Foreskin melanocyte (primary cell): ENCODE measurements at places on chromosomes 5 and 9.

GRCh38 chr5:7759257-7759871, 91.6 kb downstream of the CFAP90 start:
- DNase-seq = no peak

DNA sequence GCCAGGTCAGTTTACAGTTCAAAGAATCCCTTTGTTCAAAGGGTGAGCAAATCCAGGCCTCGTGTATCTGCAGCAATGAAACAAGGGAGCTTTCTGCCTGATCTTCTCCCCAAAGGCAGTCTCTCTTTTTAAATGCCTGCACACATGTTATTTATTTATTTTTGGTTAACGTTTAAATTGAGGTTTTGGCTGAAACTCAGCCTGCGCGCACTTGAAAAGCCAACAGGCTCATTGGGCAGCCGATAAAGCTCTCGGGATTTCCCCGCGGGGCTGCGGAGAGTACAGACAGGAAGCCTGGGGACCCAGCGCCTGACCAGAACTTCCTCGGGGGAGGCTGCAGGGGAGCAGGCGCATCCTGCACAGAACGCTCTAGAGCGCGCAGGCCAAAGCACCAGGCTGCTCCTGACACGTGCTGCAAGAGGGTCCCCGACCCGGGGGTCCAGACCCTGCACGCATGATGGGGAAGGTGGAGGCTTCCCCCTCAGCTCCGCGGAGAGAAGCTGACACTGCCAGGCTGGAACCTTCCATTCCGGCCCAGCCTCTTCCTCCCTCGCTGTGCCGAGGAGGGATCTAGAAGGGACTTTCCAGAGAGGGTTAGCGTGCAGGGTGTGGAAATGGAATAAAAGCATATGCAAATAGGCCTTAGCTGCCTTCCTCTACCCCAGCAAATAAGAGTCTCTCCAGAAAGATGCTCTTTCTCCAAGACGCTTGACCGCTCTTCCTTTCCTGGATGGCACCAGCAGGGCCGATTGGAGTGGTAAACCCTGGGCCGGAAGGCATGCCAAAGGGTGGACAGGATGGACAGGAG, 46.1 kb downstream of the PTTG1 start:
- peak; percentile 99 for DNase-seq

DNA sequence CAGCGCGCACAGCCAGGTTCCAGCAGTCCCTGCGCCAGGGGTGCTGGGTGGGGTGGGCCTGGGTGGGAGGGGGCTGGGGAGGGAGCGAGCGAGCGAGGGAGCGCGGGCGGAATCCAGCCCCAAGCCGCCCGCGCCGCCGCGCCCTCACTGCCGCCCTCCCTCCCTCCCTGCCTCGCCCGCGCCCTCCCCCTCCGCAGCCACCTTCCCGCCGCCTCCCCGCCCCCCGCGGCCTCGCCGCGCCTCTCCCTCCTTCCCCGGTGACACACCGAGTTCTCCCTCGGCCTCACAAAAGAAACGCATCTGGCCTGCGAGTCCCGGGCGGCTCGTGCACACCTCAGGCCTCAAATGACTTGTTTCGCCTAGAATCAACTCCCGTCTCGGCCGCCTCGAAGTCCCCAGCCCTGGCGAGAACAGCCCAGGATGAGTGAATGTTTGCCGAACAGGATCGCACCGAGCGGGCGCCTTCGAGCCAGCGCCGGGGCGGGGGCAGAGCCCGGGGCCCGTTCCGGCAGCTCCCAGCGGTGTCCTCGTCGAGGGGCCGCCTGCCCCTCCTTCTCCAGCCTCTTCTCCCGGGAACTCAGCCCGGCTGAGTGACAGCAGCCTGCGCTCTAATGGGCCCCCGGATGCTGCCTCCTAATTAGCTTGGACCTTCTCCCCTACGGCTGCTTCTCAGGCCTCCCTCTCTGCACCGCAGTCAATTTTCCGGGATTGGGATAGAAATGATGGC, 371 bp upstream of the PITX1 start:
- no peak for DNase-seq

DNA sequence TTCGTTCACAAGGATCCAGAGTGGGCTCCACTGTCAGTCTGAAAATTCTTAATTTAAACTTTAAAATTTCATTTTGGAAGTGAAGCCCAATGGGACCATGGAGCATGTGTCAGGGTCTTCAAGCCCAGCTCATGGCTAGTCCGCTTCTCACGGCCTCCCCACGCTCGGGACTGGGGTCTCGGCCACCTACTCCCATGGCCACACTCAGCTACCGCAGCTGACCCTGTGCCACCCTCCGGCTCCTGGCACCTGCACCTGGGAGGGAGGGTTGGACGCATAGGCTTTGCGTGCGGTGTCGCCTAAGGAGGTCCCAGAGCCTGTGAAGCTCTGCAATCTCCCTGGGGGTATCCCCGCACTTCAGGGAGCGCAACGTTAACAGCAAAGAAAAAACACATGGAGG, 175.7 kb upstream of the PRLR start:
- DNase-seq = no peak

- DNase-seq = no peak
Measured at GRCh38 chr9:132982458-132982857, 4.0 kb downstream of the GFI1B start.

DNA sequence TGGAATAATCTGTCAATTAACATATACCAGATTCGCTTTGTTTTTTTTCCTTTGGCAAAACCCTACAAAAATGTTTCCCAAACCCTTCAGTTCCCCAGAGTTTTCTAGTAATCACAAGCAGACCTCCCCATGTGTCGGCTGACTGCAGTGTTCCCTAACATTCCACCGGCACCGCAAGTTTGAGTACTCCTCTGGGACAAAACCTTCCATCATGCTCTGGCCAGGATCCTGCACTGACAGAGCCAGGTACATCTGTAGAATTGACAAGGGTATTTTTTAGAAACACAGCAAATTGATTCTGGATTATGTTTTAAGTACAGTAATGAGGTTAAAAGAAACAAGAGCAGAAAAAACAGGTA, 174.7 kb downstream of the GAS1 start:
- no peak for DNase-seq

GRCh38 chr9:124283228-124283814, 25.6 kb downstream of the NEK6 start:
- DNase-seq = no peak

DNA sequence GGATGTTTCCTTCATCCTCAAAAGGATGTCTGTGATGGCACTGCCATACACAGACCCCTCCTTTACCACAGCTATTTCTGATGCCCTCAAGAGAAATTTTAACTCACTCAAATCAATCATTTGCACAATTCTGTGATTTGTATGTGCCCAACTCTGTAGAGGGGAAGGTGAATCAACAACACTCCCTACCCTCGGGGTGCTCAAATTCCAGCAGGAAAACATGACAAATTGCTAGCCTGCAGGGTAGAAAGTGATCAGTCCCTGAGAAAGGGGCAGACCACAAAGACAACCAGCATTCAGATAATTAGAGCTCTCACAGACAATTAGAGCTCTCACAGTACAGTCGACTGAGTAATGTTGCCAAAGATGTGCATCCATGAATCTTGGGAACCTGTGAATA, 45.3 kb upstream of the FOXE1 start:
- DNase-seq = no peak

DNA sequence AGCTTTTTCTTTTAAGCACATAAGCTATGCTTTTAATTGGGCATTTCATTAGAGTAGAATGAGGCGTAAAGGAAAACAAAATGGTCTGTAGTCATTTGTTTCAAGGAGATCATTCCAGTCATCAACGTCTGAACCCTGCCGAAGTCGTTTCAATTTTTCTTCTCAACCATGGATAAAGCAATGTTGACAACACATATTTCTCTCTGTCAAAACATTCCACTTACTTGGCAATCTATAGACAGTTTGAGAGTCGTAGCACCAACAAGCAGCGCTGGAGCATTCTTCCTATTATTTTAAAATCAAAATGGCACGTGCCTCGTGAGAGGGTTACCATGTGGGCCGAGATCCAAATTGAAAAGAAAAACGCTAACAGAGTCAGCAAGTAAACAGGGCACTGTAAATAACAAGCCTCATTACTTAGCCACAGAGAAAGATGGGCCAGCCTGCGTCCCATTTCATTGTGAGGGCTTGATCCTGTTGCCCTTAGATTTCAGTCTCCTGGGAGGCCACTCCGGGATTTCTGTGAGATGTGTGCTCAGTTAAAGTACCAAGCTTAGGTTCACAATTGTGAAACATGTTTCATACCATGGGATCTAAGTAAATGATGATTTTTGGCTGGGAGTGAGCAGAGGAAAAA, 422.9 kb downstream of the DTWD2 start:
- DNase-seq = no peak

- no peak for DNase-seq
Measured at GRCh38 chr9:90064971-90065370, 460.2 kb downstream of the GADD45G start.

DNA sequence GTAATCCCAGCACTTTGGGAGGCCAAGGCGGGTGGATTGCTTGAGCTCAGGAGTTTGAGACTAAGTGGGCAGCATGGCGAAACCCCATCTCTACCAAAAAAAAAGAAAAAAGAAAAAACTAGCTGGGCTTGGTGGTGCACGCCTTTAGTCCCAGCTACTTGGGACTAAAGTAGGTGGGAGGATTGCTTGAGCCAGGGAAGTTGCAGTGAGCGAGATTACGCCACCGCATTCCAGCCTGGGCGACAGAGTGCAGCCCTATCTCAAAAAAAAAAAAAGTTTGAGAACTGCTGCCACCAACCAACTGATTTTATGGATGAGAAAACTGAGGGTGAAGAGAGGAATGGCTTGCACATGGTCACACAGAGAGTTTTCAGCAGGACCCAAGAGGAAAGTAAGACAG, 175.1 kb downstream of the DOCK8 start:
- DNase-seq = no peak

GRCh38 chr5:149147676-149148075, 6.4 kb downstream of the ABLIM3 start:
- no peak for DNase-seq

DNA sequence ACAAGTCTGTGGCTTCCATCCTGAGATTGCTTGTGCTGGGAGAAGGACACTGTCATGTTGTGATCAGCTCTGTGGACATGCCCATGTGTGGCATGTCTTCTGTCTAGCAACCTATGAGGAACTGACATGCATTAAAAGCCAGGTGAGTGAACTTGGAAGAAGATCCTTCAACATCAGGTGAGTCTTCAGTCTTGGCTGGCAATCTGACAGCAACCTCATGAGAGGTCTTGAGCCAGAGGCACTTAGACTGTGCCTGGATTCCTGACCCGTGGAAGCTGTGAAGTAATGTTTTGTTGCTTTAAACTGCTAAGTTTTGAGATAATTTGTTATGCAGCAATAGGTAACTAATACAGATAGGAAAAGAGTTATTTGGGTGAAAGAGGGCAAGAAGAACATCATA, 6.8 kb upstream of the TCERG1 start:
- DNase-seq = no peak

DNA sequence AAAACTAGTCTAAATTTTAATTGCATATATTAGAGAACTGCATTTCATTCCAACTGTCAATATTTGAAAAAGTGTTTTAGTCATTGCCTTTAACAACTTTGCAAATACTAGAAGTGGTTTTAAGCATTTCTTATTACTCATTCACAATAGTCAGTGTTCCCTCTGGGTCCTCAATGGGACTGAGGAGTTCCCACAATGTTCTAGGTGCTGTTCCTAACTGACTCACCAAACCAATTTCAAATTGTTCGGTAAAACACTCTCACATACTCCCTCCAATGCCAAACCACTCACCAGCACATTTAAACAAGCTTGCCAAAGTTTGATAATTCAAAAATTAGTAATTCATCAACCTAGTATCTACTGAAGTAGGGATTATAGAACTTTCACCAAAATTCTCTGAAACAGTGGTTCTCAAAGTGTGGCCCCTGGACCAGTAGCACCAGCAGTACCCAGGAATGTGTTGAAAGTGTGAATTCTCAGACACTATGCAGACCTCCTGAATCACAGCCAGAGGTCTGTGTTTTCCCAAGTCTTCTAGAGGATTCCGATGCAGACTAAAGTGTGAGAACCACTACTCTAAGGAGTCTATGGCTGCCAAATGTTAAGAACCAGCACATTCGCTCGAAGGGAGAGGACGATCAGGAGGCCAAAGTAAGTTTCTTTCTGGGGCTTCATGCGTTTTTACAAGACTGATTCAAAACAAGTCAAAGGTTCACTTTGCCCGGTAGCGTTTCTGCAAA, 72.8 kb downstream of the APBA1 start:
- no peak for DNase-seq

DNA sequence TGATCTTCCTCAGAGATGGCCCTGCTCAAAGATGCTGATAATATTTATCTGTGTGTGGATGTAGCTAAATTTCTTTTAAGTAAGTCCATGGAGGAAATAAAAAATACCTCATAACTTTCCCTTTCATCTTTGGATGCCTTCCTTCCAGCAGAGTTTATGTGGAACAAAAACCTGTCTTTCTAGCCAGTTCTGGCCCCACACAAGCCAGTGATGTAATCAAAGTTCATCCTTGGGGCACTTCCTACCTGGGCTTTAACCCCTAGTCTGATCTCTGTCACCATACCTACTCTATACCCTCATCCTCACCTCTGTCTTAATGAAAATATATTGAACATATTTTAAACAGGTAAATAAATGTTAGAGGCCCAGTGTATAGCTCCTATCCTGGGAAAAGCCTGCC, 39.8 kb upstream of the RASGRF2 start:
- no peak for DNase-seq

DNA sequence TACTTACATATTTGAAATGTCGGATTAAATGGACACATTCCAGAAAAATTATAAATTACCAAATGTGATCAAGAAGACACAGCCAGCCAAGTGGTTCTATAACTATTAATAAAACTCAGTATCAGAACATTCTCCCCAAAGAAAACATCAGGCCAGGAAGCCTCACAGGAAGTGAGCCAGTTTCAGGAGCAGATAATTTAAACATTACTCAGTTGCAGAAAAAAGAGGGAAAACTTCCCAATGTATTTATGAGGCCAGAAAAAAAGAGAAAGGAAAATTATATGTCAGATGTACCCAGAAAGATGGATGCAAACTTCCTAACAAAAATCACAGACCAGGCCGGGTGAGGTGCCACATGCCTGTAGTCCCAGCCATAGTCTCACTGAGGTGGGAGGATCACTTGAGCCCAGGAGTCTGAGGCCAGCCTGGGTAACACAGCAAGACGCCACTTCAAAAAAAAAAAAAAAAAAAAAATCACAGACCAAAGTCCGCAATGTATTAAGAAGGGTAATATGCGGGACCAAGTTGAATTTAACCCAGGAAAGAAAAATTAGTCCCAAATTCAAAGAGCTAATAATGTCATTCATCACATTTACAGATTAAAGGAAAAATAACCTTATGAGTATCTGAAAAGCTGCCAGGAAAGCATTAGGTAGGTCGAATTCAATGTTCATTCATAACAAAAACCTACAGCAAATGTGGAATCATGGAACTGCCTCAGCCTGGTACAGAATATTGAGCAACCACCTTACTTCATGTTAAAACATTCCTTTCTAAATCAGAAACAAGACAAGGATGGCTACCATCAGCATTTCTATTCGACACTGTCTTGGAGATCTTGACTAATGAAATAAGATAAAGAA, 37.2 kb upstream of the NRARP start:
- DNase-seq = peak; percentile 6

- no peak for DNase-seq
Measured at GRCh38 chr9:124458441-124458840, 8.2 kb downstream of the ADGRD2 start.

- DNase-seq = no peak
Measured at GRCh38 chr9:134534661-134535080, 106.9 kb upstream of the COL5A1 start.
